Stimulated activated CD4-positive, alpha-beta T cell treated with anti-CD3 and anti-CD28 coated beads, TNF-alpha, amount 100 ng/mL, for 1 hour (primary cell): ENCODE measurements at places on chromosomes 4 and X.

DNA sequence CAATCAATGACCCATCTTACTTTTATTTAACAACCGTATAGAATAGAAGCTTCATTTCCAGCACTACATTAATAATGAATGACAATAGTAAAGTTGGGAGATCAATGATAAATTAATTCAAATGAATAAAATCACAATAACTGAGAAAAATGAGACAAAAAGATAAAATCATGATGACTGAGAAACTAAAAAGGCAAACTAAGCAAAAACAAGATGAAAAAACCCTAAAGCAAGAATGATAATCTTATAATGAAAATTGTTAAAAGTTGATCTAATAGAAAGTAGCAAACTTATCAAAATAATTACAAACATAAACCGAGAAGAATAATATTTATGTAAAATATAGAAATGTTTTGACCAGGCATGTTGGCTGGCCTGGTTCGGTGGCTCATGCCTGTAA, 130.4 kb upstream of the INPP4B start:
- DNase-seq, result no peak

GRCh38 chr4:144371485-144371884, 231.0 kb upstream of the GYPA start:
- no peak for DNase-seq

- DNase-seq, result no peak
These were observed 37.1 kb downstream of the BRCC3 start for GRCh38 chrX:155108427-155108826.

DNA sequence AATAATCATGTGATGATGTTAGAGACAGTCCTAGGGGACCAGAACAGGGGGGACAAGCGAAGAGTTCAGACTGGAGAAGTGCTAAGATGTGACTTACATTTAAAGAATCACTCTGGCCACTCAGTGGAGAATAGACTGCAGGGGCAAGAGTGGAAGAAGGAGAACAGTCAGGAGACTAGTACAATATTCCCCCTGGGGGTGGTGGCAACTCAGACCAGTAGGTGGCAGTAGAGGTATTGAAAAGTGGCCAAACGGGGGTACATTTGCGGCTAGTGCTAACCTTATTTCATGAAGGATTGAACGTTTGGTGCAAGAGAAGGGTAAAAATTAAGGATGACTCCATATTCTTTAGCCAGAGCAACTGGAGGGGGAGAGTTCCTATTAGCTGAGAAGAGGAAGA, 2.7 kb upstream of the BMX start:
- peak; percentile 15 for DNase-seq

DNA sequence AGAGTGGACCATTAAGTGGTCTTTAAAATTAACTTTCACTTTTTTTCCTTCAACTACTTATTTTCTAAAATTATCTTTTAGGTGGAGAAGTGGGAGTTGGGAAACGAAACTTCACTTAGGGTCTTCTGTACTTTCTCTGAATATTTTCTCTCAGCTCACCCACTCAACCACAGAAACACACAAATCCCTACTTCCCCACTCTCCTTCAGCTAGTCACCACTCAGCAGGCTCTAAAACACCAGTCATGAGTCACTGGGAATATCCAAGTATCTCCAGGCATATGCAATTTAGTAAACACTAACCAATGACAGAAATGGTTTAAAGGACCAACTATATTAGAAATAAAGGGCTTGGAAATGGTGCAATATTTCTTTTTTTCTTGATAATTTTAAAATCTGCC, 153.0 kb upstream of the RPS6KA6 start:
- no peak for DNase-seq

GRCh38 chr4:2630556-2631273, 94.3 kb downstream of the FAM193A start:
- DNase-seq, result no peak

- DNase-seq, result no peak
These were observed 12.3 kb downstream of the ABCD1 start for GRCh38 chrX:153736871-153737441.

DNA sequence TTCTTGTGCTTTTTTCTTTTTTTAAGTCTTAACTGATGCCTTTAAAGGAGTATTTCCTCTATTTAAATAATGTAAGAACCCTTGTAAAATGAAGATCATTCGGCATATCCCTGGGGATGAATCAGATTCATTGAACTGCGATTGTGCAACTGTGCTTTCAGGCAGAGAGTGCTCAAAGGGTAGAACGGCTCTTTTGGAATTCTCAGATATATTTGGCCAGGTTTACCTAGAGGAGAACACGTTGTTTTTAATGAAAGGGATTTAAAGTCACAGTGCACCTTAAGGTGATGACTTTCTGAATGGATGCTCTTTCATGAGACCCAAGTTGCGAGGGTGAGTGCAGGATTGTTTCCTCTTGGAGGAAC, 51.6 kb upstream of the ELOVL6 start:
- no peak for DNase-seq

DNA sequence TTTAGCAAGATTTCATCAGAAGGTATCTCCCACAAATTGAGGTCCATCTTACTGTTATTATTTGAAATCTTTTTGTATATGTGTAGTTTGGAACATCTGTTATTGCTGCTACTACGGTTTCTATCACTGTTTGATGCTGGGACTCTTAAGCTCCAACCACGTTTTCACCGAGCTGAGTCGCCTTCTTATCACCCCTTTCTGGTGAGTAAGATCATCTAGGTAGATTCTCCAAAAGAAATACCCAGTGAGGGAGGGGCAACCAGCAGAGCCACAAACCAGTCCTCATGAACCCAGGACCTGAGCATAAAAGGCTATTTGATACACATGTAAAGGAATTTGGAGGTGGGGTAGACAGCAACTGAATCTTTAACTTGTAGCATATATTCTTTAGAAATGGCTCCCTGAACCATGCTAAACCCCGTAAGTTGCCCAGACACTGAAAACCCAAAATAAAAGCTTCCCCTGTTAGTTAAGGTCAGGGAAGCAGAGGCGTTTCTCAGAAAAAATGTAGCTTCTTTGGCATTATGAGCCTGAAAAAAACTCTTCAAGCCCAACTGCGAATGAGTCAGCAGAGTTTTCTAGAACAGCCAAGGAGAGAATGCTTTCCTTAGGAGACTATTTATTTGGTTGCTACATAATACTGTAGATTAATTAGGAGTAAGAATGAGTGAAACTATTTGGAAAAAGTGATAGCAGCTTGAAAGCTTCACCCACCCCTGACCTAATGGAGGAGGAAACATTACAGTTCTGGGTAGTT, 53.8 kb upstream of the ATXN3L start:
- DNase-seq, result no peak

DNA sequence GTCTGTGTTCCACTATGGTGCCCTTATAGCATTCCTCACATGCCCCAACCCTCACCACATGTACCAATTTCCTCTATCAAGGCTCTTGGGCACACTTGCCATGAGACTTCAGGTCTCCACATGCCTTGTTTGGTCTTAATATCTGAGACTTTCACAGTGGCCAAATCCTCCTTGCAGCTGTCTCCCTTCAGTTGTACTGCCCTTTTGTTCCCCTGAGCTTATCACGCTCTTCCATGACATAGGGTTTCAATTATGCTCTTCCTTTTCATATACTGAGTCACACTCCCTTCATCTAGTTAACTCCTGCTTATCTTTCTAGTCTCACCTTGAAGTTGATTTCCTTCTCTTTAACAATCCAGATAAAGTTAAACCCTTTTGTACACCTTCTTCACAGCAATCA, 212.9 kb downstream of the PDHA2 start:
- DNase-seq, result no peak

- no peak for DNase-seq
These were observed 167.9 kb downstream of the SMIM20 start for GRCh38 chr4:26081795-26082498.
